ENCODE measurements at places on chromosomes 11 and 22.

DNA sequence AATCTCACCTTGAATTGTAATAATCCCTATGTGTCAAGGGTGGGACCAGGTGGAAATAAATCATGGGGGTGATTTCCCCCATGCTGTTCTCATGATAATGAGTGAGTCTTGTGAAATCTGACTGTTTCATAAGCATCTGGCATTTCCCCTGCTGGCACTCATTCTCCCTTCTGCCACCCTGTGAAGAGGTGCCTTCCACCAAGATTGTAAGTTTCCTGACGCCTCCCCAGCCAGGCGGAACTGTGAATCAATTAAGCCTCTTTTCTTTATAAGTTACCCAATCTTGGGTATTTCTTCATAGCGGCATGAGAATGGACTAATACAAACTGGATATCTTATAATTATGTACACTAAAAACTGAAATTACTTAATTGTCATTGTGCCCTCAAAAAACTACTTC lies 189.2 kb upstream of the API5 start:
- no peak for DNase-seq

DNA sequence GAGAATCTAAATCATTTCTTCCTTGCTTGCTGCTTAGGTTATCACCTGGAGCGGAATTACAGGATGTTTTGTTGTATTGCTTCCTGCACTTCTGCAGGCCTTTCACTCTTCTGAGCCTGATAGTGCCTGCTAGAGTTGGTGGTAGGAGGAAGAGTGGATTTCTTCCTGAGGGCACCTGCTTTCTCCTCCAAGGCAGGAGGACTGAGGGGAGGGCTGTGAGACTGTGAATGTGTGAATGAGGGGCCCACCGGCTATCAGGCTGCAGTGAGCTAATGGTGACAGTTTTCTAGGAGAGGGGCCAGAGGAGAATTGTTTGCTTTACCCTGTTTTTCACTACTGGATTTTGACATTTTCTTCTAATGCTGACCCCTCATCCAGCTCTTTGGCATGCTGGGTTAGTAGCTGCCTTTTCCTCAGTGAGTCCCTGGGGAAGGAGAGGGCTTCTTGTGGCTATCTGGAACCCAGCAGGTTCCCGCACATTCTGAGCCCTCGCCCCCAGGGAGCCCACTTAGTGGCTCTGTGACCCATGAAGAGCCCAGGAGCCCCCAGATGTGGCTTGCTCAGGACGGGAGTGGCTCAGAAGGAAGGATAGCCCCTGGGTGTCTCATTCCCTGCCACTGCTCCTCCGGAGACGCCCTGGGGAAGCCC lies 39.1 kb downstream of the DIXDC1 start:
- DNase-seq: no peak

GRCh38 chr11:112226831-112227401 lies 688 bp downstream of the PTS start:
- DNase-seq: no peak

DNA sequence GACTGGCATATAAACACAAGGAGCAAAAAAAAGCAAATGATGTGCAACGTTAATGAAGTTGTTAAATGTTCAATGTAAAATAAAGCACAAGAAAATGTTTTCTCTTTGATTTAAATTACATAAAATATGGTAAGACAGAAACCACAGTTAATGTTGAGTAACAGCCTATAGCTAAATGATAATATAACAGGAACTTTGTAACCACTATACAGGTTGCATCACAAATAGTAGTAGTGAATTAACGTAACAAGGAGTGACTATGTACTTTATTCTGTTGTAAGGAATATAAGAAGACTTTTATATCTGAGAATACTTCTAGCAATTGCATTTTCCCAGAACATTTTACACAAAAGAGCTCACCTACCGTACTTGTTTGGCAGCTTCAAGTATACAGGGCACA lies 16.9 kb downstream of the SAAL1 start:
- no peak for DNase-seq

- DNase-seq: no peak
Measured at GRCh38 chr11:79390477-79390876, 50.4 kb downstream of the TENM4 start.

GRCh38 chr22:42214633-42215415 lies 55.6 kb downstream of the TCF20 start:
- DNase-seq: no peak

GRCh38 chr11:102361086-102362031 lies 14.3 kb downstream of the BIRC2 start:
- DNase-seq: no peak

DNA sequence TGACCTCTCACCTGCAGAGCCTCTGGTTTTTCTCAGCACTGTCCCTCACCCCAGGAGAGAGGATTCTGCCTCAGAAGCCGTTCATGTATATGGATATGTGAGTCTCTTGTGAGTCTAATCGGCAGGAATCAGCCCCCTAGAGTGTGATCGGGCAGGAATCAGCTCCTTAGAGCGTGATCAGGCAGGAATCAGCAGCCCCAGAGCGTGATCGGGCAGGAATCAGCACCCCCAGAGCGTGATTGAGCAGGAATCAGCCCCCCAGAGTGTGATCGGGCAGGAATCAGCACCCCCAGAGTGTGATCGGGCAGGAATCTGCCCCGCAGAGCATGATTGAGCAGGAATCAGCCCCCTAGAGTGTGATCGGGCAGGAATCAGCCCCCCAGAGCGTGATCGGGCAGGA lies 80.0 kb upstream of the EIF3D start:
- peak; percentile 9 for DNase-seq

GRCh38 chr11:45597097-45597496 lies 68.3 kb downstream of the CHST1 start:
- no peak for DNase-seq

- DNase-seq: no peak
Measured at GRCh38 chr11:8207080-8208000, 38.5 kb upstream of the RIC3 start.

DNA sequence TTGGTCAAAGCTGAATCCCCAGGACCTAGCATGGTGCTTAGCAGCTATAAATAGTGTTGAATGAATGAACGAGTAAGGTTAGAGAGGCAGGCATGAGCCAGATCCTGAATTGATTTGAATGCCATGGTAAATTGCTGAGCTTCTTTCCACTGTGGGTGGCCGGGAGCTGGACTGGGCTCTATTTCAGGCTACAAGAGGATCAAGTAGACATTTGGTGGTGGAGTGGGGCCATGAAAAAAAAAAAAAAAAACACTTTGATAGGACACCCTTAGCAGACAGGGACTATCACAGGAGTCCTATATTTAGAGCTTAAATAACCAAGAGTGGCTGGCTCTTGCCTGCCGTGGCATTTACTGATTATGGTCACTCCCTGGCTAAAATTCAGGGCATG lies 77.6 kb downstream of the MIAT start:
- no peak for DNase-seq

DNA sequence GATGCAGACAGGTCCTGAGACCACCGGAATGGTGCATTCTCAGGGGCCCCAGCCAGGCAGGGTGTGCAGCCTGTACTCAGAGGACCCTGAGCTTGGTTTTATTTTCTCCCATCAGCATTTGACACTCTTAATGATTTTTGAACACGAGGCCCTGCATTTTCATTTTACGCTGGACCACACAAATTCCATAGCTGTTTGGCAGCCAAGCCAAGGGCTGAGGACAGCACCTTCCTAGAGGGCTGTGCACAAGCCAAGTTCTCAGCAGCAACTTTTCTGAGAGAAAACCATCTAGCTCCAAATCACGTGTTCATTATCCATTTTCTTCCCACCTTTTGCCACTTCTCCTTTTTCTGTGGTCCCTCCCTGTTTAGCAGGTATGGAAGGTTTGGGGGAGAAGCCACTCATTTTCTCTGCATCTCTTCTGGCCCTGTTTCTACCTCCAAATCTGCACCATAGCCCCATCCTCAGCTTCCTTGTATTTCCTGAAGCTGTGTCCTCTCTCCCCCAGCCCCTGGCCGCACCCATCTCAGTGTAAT lies 60.4 kb downstream of the TRAF6 start:
- no peak for DNase-seq

DNA sequence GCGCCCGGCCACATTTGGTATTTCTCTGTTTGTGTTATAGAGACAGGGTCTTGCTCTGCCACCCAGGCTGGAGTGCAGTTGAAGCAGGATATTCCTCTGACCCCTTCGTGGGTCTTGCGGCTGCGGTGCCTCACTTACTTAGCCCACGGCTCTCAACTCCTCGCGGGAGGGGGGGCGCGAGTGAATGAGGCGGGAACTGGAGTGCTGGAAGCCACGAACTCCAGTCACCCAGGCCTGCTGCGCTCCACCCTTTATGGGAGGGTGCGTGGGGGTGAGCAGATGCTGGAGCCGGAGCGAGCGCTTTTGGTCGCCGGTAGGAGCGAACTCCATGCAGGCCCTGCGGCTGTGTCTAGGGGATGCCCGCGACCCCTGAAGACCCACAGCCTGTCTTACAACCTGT lies 1.8 kb downstream of the C11orf54 start:
- no peak for DNase-seq

- DNase-seq: no peak
Measured at GRCh38 chr11:134062265-134063123, 6.4 kb upstream of the JAM3 start.

DNA sequence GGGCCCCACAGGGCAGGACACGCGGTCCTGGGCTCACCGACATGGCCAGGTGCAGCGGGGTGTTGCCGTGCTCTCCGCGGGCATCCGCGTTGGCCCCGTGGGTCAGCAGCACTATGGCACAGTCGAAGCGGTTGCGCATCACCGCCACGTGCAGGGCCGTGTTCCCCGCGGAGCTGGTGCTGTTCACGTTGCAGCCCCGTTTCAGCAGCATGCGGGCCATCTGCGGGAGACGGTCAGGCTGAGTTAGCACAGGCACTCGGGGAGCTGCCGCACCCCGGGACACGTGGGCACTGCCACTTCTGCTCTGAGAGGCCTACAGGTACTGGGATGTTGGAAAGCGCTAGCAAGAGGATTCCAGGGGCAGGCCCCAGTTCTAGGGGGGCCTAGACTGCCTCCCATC lies 22.3 kb upstream of the BAIAP2L2 start:
- DNase-seq: no peak

GRCh38 chr11:106961518-106961917 lies 56.8 kb downstream of the GUCY1A2 start:
- DNase-seq: no peak

DNA sequence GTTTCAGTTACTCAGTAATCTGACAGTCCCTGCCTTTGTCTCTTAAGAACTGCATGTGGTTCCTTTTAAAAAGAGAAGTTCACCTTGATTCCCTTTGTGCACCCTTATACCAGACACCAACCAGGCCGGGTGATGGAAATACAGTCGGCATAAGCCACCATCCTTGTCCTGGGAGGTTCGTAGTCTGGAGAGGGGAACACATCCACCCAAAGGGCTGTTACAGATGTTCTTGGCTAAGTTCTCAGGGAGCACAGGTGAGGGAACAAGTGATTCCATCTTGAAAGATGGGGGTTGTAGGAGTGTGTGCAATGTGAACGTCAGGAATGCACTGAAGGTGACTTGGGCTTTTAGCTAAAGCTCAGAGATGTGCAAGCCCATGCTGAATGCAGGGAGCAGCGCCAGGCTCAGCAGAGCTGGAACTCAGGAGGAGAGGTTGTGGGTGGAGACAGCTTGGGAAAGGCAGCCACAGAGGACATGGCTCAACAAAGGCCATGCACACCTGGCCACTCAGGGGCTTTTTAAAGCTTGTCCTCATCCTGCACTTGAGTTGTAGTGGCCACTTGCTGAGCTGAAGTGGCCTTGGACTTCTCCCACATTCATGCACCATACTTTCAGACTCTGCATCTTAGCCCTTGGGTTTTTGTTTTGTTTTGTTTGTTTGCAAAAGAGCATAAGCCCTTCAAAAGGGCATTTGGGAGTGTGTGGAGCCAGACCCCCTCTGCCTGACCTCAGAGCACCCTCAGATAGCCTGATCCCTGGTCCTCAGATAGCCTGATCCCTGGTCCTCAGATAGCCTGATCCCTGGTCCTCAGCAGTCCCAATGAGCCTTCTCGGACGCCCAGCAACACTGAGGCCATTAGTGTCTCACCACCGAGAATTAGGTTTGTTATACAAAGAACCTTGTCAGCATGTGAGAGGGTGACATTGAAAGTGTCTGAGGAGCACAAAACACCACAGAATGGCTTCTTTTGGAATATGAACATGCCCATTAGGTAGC lies 12.7 kb upstream of the TMA7B start:
- DNase-seq: no peak

- DNase-seq: no peak
Measured at GRCh38 chr11:40397141-40397540, 1062.3 kb downstream of the LRRC4C start.

DNA sequence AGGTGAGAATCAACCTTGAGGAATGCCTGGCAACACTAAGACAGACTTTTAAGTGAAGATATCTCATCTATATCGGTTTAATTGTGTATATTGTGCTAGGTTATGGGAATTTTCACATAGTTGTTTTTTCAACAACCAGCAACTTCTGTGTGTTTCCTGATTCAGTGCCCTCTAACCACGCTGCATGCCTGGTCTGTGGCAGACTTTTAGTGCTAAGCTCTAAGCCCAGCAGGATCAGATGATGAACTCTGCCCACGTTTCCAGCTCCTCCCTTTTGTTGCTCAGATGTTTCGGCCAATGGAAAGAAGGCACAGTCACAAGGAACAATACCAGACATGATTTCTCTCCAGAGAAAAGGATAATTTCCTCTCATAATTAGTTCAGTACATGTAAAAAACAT lies 1.4 kb upstream of the VWA5A start:
- DNase-seq: no peak

DNA sequence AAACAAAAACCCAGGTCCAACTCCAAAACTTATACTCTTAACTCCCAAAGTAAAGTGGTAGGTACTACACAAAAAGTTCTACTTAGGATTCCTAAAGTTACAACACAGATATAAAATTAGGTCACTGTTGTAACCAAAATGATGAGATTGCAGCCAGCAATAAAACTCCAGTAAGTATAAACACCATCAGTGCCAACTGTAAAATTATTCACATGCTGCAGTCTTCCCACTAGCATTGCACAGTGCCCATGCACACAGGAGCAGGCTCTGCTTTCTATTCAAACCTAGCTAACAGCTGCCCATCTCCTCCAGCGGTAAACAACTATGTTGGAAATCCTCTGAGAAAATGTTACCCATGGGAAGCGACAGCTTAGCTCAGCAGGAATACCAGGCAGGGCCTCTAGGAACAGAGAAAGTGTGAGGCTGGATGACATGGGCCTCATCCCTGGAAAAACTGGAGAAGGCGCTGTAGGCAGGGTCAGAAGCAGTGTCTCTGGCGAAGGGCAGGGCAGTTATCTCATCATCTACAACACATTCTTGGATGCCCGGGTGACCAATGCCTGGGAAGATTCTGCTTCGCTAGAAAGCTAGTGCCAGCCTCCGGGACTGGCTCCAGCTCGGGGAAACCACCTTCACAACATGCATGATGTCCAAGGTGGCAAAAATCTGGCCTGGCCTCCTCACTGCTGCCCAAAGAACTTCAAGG lies 9.1 kb downstream of the CPT1A start:
- DNase-seq: no peak

DNA sequence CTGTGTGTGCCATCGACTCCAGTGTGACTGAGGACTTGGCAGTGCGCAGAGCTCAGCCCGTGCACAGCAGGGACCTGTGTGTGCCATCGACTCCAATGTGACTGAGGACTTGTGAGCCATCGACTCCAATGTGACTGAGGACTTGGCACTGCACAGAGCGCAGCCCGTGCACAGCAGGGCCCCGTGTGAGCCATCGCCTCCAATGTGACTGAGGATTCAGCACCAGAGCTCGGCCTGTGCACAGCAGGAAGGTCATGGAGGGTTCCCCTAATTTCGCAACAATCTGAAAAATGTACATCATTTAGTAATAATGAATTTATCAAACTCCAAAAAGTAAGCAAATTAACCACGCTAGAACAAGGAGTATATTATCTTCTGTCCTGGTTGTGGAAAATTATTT lies 348.3 kb upstream of the B3GAT1 start:
- no peak for DNase-seq

GRCh38 chr22:17853073-17853472 lies 78.8 kb upstream of the BID start:
- no peak for DNase-seq

GRCh38 chr22:21753374-21754111 lies 17.9 kb upstream of the YPEL1 start:
- DNase-seq: no peak

All from iPS DF 6.9 (cell line).